Ascending aorta (tissue), 2 donors: ENCODE measurements at places on chromosomes 4 and X. TPM values are rescaled to one million over a fixed set of nuclear protein-coding genes. Genes with fewer than 3 reads are reported as not detected.

The RTL5 gene
- total RNA-seq = 17.1 TPM

DNA sequence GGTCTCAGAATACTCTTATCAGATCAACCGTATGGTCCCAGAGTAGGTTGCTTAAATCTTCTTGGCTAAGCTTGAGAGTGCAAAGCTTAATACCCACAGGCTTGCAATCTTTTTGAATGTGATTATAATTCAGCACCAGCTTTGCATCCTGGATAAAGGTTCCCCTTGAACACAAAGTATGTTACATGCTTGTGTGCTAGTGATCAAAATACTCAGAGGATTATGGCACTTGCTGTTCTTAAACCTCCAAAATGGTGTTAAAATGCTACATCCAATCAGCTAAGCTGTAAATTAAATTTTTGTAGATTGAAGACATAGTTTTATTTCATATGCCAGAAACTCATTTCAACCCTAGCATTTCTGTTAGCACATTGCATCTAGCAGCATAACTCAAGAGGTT lies 812.2 kb upstream of the TENM3 start:
- no peak for DNase-seq
- no peaks in the 10 kb centered on the region for H3K27me3 ChIP-seq
- H3K36me3 ChIP-seq = no peaks in the 10 kb centered on the region
- H3K4me3 ChIP-seq = no peak overlapping the region
- no peak overlapping the region for H3K27ac ChIP-seq

DNA sequence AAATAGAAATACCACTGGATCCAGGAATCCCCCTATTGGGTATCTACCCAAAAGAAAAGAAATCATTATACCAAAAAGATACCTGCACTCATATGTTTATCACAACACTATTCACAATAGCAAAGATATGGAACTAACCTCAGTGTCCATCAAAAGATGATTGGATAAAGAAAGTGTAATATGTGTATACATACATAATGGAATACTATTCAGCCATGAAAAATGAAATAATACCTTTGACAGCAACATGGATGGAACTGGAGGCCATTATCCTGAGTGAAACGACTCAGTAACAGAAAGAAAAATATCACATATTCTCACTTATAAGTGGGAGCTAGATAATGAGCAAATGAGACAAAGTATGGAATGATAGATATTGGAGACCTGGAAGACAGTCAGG lies 74.2 kb upstream of the TLR3 start:
- no peak overlapping the region for H3K27ac ChIP-seq
- H3K4me3 ChIP-seq = no peak overlapping the region
- no peaks in the 10 kb centered on the region for H3K27me3 ChIP-seq
- H3K36me3 ChIP-seq = no peaks in the 10 kb centered on the region
- H3K4me1 ChIP-seq = no peaks in the 10 kb centered on the region

- no peak overlapping the region for H3K27ac ChIP-seq
- no peak overlapping the region for H3K4me3 ChIP-seq
- no peaks in the 10 kb centered on the region for H3K36me3 ChIP-seq
- DNase-seq = no peak
- H3K27me3 ChIP-seq = no peaks in the 10 kb centered on the region
These were observed 260.8 kb upstream of the TENM3 start for GRCh38 chr4:181982437-181982836.

The FHDC1 gene
- total RNA-seq = 0.75 TPM

DNA sequence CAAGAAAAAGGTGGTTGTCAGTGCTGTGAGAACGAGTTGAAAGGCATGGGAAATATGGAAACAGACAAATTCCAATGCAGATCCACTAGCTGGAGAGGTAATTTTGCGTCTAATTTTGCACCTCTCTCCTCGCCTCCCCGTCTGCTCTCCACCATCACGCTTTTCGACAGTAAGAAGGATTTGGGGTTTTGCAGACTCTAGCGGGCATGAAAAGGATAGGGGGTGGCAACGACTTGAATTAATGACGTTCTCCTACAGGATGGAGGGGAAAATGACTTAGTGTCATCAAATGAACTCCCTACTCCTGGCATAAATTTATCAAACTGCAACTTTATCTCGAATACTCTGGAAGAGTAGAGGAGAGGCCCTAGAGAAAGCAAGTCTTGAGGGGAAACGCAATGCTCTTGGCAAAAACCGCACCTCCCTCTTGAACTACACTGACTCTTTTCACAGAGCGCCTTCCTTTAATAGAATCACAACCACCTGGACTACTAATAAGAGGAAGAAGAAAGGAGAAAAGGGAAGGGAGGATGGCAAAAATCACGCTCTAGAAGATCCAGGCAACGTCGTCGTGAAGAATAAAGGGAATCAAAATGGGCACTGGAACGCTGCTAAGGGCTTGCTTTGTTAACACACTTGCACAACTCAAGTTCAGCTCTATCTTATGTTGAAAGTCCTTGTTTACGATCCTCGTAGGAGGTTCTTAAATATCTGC lies 871 bp upstream of the SLITRK2 start:
- H3K27me3 ChIP-seq = no peaks in the 10 kb centered on the region
- H3K27ac ChIP-seq = no peak overlapping the region
- peak overlapping the region; percentile 54 for H3K4me3 ChIP-seq

The MMRN1 gene
- 109 TPM for total RNA-seq

The SPANXA1 gene
- total RNA-seq = not detected

- no peak overlapping the region for H3K4me3 ChIP-seq
- no peaks in the 10 kb centered on the region for H3K4me1 ChIP-seq
These were observed 243.0 kb downstream of the STPG2 start for GRCh38 chr4:97900229-97900628.

- no peaks in the 10 kb centered on the region for H3K4me1 ChIP-seq
- DNase-seq = no peak
- H3K36me3 ChIP-seq = no peaks in the 10 kb centered on the region
These were observed 3.4 kb downstream of the SLC38A5 start for GRCh38 chrX:48466696-48467095.

The CNOT6L gene
- 13.1 TPM for total RNA-seq
